ENCODE measurements at places on chromosomes 6 and 20.

- DNase-seq: no peak
Measured at GRCh38 chr6:126773112-126773805, 345.2 kb upstream of the RSPO3 start.

GRCh38 chr6:114096561-114097172, 125.7 kb upstream of the HDAC2 start:
- DNase-seq: no peak

DNA sequence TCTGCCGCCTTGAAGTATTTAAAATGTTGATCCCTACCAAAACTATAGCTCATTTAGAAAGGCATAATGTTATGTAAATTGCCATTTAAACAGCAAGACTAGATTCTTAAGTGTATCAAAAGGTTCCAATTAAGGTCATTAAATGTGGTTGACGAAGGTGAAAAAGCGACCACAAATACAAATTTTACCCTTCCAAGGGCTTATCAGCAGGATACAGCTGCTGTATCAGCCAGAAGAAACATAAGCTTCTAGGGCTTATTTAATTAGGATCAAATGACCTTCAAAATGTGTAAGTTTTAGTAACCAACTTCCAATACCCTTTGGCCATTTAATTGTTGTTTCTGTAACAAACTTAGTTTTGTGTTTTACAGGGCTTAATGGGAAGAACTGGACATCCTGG, 139.9 kb downstream of the COL9A1 start:
- DNase-seq: no peak

- DNase-seq: no peak
Measured at GRCh38 chr6:28600245-28600644, 74.6 kb downstream of the GPX5 start.

DNA sequence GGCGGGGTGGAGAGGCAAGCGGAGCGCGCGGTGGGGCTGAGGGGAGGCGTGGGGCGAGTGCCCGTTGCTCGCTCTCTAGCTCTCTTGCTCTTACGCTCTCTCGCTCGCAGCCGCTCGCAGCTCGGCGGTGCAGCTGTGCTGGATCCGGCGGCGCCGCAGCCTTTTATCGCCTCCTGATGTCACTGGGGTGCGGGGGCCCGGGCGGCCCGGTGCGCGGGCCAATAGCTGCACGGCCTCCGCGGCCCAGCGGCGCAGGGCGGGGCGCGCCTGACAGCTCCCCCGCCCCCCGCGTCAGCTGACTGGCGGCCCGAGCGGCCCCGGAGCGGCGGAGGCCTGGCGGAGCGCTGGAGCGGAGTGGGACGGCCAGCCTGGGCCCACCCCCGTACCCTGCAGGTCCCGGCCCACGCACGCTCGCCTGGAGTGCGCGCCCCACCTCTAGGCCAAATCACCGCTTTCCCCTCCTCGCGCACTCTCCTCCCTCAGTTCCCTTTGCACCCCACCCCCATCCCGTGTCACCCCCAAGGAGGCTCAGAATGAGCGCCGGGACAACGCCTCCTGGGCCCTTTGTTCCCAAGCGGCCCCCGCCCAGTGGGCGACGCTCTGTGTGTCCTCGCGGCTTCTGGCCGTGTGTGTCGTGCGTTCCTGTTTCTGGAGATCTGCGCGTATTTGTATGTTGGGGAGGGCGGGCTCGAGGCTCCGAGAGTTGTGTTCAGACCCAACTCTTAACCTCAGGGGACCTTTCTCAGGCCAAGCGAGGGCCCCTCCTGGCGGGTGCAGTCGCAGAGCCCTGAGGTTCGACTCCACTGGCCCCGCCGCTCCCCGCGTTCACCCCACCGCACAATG, at the start of gene MAFB:
Gene MAFB (minus strand): TSS at position 137 of the 843 bp plus-strand sequence. CDS start 386 bp downstream, outside the sequence.
- no peak for DNase-seq

- DNase-seq: peak; percentile 75
Measured at GRCh38 chr6:27672113-27672799, 199.4 kb upstream of the ZNF184 start.

- peak; percentile 1 for DNase-seq
Measured at GRCh38 chr6:29071831-29072723, 15.0 kb downstream of the OR2B3 start.

- DNase-seq: no peak
Measured at GRCh38 chr20:10427060-10427692, 6.8 kb downstream of the MKKS start.

DNA sequence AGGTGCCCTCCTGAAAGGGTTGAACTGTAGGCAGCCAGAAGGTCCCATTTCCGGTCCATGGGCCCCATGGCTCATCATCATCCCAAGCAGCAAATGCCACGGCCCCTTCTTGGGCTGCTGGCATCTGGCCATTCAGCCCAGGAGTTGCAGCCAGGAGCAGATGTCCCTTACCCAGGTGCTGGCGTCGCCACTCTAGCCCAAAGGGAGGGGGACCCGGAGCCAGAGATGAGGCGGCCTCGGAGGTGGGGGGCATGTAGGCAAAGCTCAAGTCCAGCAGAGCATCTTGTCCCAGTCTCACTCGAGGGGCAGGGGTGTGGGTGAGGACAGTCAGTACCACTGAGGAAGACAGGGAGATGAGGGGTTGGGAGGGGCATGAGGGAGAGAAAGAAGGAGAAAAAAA, 6.3 kb upstream of the RGL2 start:
- DNase-seq: no peak

GRCh38 chr6:144170044-144170443, 19.7 kb downstream of the STX11 start:
- no peak for DNase-seq

DNA sequence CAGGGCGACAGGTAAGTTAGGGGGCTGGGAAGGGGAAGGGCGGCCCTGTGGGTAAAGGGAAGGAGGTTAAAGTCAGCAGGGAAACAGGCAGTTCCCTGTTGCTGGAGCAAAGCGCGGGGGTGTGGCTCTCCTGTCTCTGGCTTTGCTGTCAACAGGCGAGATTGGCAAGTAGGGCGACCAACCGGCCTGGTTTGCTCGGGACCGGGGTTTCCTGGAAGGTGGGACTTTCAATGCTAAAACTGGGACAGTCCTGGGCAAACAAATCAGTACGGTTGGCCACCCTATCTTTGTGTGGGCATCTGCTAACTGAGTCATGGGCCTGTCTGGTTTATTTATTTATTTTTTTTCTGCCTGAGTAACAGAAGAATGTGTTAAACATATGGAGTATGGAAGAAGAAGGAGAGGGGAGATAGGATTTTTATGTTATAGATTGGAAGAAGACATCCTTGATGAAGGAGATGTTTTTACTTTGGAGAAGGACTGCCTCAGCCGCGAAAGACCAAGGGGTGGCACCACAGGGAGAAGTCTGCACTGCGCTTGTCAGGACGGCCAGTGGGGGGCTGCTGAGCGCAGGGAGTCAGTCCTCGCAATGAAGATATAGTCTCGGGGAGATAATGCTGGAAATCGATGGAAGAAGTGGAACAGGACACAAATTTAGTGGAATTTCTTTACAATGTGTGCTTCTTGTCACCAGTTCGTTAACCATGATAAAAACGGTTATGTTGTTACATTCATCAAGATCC, 43.4 kb upstream of the ESR1 start:
- DNase-seq: no peak

- no peak for DNase-seq
Measured at GRCh38 chr6:150668900-150669302, 69.2 kb downstream of the PLEKHG1 start.

- DNase-seq: no peak
Measured at GRCh38 chr6:21664314-21665109, 71.0 kb downstream of the SOX4 start.

DNA sequence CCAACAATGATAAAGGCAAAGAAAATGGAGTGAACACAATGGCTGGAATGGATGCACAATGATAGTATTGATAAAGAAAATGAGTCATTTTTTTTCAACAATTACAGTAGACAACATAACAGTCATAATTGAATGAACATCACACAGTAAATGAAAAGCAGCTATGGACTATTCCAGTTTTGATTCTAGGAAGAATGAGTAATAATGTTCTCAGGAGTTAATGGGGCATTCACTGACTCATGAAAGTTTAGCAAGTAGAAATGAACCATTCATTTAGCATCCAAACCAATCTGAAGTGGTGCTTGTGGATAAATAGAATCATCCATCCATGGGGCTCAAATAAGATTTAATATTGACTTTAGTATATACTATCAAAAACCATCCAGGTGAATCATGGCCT, 1029.5 kb upstream of the GJE1 start:
- no peak for DNase-seq

GRCh38 chr6:95203153-95203754, 374.1 kb upstream of the MANEA start:
- DNase-seq: no peak

DNA sequence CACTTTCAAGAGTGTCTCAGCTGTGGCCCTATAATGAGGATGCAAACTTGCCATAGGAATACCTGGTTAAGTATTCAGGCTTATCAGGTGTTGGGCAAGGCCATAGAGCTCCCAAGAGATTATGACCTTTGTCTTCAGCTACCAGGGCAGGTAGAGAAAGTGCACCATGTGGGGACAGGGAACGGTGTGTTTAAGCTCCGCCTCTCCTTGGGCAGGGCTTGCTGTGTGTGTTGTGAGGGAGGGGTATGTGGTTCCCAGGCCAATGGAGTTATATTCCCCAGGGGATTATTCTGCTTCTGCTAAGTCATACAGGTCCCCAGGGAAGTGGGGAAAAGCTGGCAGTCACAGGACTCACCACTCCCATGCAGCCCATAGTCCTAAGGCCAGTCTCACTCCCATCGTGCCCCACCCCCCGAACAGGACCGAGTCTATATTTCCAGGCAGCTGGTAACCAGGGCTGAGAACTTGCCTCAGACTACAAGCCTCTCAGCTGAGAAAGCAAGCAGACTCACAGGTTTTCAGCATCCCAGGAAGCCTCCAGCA, 660.2 kb downstream of the HTR1B start:
- DNase-seq: no peak

GRCh38 chr6:82113231-82113630, 134.3 kb downstream of the IBTK start:
- DNase-seq: no peak

All from GM12864 (cell line).